ENCODE measurements at places on chromosomes 4 and X.

DNA sequence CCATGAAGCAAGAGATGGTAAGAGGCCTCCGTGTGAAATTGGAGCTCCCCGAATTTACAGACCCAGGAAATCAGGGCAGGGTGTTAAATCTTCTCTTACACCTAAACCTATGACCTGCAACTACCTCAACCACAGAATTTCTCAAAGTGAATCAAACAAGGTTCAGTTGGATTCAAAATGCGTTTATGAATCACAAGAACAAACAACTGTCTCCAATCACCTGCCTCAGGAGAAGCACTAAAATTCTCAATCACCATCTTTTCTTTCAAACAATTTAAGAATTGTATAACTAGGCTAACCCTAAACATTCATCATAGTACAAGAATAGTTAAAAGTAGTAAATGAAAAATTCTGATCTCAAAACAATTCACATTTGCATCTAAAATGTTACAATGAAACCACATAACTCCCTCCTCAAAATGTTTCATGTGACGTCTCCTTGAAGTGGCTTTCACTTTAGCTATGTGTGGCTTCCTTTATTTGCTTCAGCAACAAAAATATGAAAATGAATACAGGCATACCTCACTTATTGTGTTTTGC lies 19.2 kb downstream of the PPP3CA start:
- no peak for DNase-seq

DNA sequence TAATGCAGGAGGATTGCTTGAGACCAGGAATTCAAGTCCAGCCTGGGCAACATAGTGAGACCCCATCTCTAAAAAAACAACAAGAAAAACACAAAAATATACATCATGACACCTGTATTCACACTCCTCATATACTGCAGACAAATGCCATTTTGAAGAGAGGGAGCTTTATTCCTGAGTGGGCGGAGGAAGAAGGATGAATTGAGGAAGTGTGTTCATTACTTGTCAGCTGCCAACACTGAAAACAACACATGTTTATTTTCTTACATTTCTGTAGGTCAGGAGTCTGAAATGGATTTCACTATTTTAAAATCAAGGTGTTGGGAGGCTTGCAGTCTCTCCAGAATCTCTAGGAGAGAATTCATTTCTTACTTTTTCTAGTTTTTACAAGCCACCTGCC lies 47.2 kb upstream of the CD99 start:
- no peak for DNase-seq

DNA sequence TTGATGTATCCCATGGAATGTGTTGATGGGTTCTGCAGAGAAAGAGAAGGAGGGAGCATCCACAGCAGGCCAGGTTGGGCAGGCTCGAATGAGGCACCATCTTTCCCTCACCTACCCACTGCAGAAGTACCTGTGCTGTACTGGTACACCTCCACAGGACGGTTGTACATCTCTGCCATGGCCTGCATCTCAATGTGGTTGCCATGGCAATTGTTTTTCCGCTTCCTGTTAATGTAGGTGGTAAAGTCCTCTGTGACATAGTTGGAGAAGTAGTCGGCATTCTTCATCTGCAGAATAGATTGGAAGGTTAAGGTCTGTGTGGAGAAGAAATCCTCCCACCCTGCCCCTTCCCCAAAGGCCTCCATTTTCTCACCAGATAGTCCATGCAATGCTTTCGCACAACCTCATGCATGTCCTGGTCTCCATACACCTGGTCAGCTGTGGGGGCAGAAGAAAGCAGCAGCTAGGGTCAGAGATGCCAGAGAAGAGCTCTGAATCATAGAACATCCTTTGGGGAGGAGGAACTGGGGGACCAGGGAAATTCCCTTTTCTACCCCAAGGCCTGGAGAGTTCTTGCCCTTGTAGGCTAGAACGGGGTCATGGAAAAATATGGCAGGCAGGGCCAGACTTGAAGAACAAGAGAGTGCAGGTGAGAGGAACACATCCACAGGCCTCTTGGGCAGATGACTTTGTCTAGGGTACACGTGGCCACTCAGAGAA lies 15.9 kb upstream of the PIM2 start:
- no peak for DNase-seq

- DNase-seq: no peak
Observed at GRCh38 chrX:96373047-96373355, 311.6 kb upstream of the DIAPH2 start.

DNA sequence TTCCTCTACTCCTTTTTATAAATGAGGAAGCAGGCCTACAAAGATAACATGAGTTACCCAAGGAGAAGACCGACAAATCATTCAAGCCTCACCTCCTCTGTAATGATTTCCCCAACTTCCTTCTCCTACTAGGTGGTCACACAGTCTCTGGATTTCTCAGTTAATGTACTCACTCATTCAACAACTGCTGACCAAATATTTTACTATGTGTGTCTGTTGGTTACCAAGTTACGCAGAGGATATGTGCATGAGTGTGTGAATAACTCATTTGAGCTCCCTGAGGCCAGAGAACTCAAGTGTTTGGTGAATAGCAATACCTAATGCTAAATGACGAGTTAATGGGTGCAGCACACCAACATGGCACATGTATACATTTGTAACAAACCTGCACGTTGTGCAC lies 10.4 kb downstream of the CASK start:
- no peak for DNase-seq

DNA sequence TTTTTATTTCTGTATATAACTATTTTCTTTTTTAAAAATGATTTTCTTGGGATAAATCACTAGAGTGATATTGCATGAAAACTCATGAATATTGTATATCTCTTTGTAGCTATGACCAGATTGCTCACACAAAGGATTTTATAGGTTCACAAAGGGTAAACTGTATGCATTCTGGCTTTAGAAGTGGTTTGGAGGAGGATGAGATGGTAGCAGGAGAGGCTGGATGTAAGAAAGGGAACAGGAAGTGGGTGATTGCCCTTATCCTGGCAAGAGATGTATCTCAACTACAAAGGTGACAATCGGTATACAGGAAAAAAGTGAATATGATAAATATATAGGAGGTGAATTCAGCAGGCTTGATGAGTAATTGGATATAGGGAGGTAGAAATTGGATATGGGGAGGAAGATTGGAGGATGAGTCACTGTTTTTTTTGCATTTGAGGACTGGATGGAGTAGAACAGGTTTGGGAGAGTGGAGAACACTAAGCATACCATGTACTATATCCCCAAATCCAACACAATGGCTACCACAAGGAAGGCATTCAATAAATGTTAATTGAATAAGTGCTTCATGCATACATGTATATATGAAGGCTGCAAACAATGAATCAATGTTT lies 9.9 kb downstream of the FGG start:
- no peak for DNase-seq

- no peak for DNase-seq
Observed at GRCh38 chr4:1515763-1516162, 109.5 kb upstream of the NKX1-1 start.

DNA sequence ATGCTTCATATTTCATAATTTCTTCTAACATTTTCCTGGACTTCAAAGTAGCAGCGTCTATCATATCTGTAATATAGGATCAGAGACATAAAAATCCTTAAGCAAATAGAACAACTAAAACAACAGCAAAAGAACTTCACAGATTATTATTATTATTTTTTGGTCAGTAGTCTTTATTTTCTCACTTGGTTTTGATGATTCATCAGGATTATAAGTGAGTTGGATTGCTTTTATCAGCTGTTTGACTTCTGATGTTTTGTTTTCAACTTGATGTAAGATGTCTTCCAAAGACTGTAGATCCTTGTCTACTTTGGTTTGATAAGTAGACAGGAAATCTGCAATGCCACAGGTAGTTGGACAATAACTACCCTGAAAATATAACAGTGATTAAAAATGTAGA lies 623 bp downstream of the FGG start:
- DNase-seq: no peak

- no peak for DNase-seq
Observed at GRCh38 chr4:21947791-21948346, 703 bp downstream of the KCNIP4 start.

DNA sequence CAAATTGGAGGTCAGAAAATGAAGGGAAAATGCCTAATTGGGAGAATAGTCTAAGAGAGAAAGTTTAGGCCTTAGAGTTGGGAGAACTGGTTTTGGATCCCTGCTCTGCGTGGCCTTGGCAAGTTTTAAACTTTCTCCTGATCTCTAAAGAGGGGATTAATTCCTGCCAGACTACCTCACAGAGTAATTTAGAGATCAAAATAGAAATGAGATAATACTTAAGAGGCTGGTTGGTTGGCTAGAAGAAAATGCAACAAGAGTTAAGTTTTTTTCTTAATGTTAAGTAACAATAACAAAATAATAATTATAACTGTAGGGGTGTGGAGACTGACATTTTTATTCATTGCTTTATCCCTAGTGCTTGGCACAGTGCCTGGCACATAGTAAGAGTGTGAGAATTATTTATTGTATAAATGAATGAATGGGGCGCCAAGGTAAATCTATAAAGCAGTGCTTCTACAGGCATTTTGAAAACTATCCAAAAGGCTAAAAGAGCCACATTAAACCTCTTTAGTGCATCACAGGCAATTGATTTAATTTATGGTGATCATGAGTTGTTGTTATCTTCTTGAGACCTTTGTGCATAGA lies 160.5 kb downstream of the RASL11B start:
- DNase-seq: no peak

DNA sequence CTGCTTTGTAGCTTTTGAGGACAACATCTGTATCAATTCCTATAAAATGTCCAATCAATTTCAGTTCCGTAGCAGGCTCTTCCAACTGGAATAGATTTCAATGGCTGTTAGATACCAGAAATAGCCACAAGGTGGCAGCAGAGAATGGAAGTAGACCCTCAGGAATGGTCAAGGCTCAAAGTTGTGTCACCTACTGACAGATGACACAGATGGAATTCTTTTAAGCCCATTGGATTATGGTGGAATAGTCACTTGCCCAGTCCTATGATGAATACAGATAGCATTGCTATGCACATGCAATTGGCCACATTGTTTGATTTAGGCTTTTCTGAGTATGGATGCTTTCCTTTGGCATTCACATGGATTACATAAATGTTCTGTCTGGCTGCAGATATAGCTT lies 130.4 kb upstream of the RADX start:
- no peak for DNase-seq

GRCh38 chr4:40246938-40247337 lies 50.1 kb downstream of the RHOH start:
- DNase-seq: no peak

DNA sequence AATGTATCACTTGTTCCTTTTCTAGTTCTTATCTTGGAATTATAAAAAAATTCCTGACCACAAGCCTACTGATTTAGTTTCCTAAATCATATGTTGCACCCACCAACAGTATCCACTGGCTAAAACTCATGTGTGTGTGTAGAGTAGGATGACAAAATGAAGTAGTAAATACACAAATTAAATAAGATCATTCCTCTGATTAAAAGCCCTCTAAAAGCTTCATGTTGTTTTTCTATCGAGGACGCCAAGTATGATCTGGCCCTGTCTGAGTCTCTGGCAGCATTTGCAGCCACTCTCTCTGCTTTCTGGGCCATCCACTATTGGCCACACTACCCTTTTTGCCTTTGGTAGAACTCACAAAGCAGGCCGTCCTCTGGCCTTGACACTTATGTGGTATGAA lies 183.4 kb downstream of the PACRGL start:
- DNase-seq: no peak

GRCh38 chr4:96677499-96677898 lies 837.6 kb downstream of the PDHA2 start:
- DNase-seq: no peak

GRCh38 chr4:112895811-112896608 lies 153.4 kb upstream of the ANK2 start:
- no peak for DNase-seq

DNA sequence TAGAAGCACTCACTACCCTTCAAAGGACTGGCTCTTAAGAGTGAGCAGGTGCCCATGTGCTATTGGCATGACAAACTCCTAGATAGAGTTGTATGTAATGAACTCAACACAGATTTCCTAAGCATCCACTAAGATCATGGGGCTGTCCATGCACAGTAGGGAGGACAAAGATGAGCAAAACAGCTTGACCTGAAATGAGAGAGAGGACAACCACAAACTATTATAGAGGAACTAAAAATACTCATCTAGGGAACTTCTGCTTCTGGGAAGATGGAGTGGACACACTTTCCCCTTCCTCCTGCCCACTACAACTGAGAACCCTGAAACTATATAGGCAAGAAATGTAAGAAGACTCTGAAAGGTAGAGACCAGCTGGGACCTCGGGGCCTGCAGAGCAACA lies 20.8 kb upstream of the TMEM128 start:
- DNase-seq: no peak

DNA sequence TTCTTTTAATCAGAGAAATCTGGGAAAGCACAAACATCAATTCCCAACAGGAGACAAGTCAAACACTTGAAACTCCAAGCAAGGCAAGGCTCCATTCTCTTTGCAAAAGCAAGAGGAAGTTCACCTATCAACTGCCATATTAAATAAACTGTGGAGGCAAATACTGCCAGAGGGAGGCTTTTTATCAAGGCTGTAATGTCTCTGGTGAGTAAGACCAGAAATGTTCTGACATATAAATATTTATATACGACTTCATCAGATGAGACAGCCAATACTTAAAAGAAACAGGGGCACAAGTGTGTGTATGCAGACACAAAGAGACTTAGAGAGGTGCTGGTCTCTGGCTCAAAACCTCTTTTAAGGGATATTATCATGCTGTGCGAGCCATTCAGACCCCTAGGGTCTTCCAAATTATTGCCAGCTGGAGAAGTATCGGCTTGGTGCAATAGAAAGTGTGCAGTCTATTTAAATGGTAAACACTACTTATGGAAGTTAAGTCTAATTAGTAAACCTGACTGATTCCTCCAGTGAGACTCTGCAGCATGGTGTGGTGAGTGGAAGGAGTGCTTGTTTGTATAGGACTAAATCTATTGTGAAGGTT lies 24.4 kb downstream of the DCX start:
- DNase-seq: no peak

GRCh38 chr4:158777423-158778155 lies 8.8 kb downstream of the FNIP2 start:
- no peak for DNase-seq

GRCh38 chrX:48676893-48677270 lies 6.7 kb upstream of the WAS start:
- DNase-seq: no peak

DNA sequence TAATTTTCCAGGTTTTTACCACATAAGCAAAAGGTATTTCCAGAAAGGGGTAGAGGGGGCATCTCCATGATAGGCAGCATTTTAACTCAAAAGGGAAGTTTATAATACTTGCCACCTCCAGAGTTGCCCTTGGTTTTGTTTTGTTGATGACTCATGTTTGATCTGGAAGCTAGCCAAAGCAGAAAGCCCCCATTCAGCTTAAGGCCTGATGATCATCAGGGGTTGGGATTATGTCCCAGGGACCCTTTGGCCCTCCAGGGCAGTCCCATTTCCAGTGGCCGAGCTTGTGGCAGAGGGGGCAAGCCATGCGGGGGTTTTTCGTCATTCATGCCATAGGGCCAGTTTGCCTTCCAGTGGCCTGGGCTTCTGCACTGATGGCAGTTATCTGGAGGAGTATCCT lies 143.0 kb upstream of the PLAC1 start:
- no peak for DNase-seq

DNA sequence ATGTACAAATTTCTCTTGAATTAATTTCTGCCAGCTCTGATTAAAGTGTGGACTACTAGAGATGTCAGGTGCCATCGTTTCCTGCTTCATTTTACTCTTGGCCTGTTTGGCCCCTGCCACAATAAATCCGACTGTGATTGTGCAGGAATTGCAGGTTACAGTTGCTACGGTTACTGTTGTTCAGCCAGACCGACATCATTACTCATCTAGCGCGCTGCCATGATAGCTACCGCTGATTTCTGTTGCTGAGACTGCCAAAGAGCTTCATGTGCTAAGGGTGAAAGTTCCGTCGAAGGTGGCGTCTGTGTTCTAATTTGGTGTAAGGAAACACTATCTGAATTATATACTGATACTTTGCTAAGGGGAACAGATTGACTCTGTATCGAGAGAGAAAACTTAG lies 22.1 kb downstream of the SLIT2 start:
- no peak for DNase-seq
